ENCODE measurements at places on chromosomes 3 and 15.

DNA sequence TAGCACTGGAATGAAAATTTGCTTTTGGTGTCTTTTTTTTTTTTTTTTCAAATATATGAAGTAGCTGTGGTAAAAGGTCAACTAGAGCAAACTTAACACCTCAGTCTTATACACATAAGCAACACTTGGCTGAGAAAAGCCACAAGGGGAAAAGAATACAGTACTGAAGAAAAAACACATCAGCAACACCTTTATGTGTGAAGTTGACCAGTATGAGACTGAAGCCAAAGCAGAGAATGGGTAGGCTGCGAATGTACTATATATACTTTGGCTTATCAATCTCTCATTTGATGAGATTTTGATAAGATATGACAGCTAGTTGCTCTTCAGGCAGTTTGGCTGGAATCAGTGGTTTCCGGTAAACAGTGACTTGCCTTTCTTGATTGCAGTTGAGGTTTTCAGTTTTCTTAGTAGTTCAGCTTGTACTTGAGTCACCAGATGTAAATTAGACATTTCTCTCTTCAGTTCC lies 22.0 kb upstream of the ZCWPW2 start:
- DNase-seq: no peak

- no peak for DNase-seq
These were observed 15.7 kb downstream of the PLEKHO2 start for GRCh38 chr15:64857421-64857820.

DNA sequence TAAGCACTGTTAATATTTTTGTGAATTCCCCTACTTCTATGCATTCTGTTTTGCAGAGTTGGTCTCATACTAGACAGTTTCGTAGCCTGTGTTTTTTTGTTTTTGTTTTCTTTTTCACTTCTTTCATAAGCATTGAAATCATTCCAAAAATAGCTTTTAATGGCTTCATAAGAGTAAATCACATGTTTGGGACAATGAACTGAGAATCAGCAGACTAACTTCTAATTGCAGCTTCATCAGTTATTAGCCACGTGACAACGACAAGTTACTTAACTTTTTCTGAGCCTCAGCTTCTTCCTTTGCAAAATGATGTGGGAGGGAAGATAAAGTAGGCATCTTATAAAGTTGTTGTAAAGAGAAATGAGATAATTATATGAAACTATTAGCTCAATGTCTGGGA lies 124.8 kb downstream of the LIPC start:
- DNase-seq: no peak

DNA sequence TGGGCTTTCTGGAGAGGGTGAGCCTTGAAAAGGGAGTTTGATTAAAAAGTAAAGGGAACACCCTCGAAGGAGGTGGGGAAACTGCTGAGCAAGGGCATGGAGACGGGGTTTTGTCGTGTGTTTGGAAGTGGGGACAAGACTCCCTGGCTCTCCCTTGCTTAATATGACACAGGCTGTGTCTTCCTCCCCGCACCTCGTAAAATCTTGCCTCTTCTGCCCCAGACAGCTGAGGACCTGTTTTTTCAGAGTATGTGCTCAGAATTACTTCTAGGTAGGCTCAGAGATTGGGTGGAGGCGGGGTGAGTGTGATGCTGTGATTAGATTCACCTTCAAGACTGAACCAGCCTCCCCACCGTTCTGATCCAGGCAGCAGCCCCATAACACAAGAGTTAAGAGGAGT lies 244.4 kb upstream of the TLE3 start:
- DNase-seq: no peak

GRCh38 chr3:174955513-174956016 lies 96.4 kb downstream of the NAALADL2 start:
- no peak for DNase-seq

- no peak for DNase-seq
These were observed 229.0 kb downstream of the EPHA6 start for GRCh38 chr3:97043411-97043810.

GRCh38 chr15:25852661-25853524 lies 10.2 kb downstream of the ATP10A start:
- no peak for DNase-seq

DNA sequence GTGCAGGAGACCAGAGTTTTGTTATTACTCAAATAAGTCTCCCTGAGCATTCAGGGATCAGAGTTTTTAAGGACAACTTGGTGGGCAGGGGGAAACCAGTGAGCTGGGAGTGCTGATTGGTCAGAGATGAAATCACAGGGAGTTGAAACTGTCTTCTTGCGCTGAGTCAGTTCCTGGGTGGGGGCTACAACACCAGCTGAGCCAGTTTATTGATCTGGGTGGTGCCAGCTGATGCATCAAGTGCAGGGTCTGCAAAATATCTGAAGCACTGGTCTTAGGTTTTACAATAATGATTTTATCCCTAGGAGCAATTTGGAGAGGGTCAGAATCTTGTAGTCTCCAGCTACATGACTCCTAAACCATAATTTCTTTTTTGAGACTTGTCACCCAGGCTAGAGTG lies 13.8 kb upstream of the ZNF662 start:
- DNase-seq: no peak

DNA sequence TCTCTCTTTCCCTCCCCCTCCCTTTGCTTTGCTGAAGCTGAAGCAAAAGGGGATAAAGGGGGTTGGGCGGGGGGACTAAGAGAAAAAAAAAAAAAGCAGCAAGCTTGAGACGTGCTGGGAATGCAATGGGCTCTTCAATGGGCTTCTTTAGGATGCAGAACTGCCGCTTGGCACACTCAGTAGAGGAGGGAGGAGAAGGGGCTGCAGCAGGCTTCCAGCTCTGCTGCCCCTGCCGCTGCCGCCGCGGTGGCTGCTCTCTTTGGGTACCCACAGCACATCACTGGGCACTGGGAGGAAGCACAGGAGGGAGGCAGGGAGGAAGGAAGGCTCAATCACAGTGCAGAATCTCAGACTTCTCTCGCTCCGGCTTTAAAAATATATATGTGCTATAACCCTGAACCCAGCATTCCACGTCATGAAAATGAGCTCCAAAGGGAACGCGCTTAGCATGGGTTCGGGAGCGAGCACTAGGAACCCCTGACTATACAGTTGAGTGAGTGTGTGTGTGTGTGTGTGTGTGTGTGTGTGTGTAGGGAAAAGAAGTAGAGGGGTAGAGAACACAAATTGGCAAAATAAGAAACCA lies 3.5 kb downstream of the SLITRK3 start:
- DNase-seq: no peak

DNA sequence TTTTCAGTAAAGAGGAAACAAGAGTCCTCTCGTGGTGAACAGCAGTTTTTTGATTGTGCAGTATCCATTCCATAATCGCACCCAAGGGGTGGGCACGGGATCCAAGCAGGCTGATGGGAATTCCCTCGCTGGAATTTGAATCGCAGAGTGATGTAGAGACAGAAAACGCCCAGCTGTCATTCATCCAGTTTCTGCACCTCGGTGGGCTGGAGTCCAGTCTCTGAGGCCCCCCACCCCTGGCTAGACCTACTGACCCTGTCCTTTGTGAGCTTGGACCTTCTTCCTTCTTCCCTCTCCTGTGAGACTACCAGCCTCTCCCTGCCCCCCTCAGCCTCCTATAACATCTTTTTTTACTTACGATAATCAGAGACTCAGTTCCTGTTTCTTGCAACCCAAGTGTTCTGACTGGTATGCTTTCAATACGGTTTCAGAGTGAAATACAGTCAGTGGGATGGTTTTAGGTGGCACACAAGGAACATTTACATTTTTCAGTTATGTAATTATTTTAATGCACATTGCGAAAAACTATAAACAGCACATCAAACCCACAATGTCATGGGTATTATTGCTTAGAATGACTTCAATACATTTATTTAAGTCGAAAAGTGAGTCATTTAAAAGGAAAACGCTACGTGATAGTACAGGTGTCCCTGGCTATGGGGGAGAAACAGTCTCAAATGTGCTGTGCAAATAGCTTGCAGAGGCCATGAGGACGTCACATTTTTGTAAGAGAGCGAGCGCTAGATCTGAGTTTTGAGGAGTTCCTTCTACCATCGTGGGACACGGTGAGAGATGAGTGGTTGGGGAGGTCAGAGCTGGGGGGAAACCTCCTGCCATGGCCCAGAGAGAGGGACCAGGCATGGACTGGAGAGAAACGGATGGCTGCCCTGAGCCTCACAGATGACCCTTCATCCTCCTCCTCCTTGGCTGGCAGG lies 37.5 kb upstream of the CHST2 start:
- DNase-seq: no peak

GRCh38 chr3:133773732-133774131 lies 27.5 kb downstream of the TF start:
- DNase-seq: no peak

GRCh38 chr15:92877416-92877815 lies 22.7 kb upstream of the CHD2 start:
- no peak for DNase-seq

- DNase-seq: no peak
These were observed 182.3 kb downstream of the ADAMTS17 start for GRCh38 chr15:100159436-100159835.
